EH (cell line): ENCODE measurements at places on chromosomes 5 and 9.

GRCh38 chr5:155027993-155028629 lies 14.6 kb downstream of the KIF4B start:
- DNase-seq: no peak

GRCh38 chr5:124132843-124133242 lies 613.6 kb downstream of the ZNF608 start:
- no peak for DNase-seq

DNA sequence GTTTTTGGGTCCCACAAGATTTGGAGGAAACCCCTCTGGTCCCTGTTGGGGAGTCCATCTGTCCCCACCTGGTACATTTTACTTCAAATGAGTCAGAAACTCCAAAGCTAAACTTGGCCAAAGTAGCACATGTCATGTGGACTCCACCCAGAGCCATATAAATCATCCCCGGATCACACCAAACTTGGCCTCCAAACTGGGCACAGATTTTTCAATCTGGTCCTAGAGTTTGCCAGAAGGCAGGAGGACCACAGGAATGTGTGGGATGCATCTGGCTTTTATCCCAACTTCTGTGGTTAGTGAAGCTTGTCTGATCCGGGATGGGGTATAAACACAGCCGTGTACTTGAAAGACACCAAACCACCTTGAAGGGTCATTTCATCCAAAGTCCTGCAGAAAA lies 66.3 kb downstream of the MAT2B start:
- DNase-seq: peak; percentile 86

DNA sequence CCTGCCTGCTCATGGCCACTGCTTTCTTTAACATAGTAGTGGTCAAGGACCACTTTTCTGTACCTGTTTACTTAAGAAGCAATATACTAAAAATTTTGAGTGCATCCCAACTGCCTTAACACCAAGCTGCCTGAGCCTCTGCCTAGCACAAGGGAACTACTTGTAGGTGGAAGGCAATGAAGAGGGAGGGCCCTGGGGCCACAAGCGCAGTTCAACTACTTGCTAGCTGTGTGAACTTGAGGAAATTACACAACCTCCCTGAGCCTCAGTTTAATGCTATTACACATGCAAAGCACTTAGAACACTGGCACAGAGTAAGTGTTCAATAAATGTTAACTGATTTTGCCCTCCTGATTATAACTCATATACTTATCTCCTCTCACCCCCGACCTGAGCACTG lies 6.3 kb downstream of the ARL15 start:
- no peak for DNase-seq

- DNase-seq: no peak
Observed at GRCh38 chr5:54526604-54527288, 9.2 kb downstream of the SNX18 start.

DNA sequence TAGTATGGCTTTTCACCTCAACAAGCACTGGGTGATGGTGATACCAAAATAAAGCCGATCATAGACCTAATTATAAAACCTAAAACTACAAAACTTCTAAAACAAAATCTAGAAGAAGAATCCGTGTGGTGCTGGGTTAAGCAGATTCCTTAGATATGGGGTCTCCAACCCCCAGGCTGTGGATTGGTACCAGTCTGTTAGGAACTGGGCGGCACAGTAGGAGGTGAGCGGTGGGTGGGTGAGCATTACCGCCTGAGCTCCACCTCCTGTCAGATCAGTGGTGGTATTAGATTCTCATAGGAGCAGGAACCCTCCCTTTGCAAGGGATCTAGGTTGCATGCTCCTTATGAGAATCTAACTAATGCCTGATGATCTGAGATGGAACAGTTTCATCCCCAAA lies 33.2 kb downstream of the MRPS27 start:
- no peak for DNase-seq

GRCh38 chr5:95086927-95087815 lies 197.7 kb downstream of the MCTP1 start:
- DNase-seq: no peak

DNA sequence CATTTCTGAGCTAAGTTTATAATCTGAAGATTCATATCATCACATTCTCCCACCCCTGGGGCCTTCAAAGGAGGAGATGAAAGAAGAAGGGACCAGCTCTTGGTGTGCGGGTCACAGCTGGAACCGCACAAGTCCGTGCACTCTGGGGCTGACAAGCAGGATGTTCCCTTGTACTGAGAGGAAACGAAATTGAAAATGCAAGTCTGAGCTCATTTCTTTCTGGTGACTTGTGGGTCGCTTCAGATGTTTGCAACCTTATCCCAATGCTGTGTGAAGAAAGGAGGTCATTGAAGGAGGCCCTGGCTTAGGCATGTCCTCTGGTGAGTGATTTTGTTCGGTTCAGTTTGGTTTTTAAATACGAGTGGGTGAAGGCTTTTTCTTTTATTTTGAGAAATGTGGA lies 59.6 kb downstream of the C9orf152 start:
- no peak for DNase-seq

DNA sequence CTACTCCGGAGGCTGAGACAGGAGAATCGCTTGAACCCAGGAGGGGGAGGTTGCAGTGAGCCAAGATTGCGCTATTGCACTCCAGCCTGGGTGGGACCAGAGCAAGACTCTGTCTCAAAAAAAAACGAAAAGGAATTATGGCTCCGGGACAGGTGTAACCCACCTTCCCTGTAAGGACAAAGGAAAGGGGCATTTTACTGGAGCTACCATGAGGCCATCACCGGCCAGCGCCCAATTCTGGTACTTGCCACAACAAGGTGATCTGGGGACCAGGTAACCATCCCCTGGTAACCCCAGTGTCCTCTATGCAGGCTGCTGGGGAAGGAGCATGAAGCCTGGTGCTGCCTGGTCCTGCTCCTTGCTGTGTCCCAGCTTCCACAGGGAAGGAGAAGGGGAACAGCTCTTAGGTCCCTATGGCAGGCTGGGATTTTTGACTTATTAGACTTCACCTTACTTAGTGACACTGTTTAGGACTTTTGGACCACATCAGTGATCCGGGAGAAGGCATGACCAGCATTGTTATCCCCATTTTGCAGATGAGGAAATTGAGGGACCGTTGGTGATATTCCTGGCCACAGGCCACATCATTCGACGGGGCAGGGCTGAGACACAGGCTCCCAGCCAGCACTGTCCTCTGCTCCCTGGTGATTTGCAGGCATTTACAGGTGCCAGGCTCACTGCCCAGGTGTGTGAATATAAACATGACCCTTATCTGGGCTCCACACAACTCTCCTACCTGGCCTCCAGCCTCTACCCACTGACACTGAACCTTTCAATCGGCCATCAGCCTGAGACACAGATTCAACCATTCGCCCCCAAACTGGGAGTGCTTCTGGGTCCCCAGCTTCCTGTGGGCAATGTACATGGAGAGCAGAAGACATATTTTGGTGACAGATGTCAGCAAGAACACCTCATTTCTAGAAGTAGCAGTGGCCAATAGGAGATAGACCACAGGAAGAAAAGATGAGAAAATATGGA lies 26.5 kb upstream of the ABO start:
- no peak for DNase-seq

GRCh38 chr5:36369219-36369690 lies 67.6 kb upstream of the RANBP3L start:
- peak; percentile 35 for DNase-seq

- DNase-seq: no peak
Observed at GRCh38 chr5:142701673-142702311, 15.9 kb upstream of the FGF1 start.

GRCh38 chr9:109923471-109923760 lies 143.4 kb downstream of the PALM2AKAP2 start:
- no peak for DNase-seq

GRCh38 chr9:6564868-6565267 lies 80.7 kb downstream of the GLDC start:
- DNase-seq: peak; percentile 19

GRCh38 chr9:71120501-71121247 lies 747 bp downstream of the TRPM3 start:
- DNase-seq: no peak

DNA sequence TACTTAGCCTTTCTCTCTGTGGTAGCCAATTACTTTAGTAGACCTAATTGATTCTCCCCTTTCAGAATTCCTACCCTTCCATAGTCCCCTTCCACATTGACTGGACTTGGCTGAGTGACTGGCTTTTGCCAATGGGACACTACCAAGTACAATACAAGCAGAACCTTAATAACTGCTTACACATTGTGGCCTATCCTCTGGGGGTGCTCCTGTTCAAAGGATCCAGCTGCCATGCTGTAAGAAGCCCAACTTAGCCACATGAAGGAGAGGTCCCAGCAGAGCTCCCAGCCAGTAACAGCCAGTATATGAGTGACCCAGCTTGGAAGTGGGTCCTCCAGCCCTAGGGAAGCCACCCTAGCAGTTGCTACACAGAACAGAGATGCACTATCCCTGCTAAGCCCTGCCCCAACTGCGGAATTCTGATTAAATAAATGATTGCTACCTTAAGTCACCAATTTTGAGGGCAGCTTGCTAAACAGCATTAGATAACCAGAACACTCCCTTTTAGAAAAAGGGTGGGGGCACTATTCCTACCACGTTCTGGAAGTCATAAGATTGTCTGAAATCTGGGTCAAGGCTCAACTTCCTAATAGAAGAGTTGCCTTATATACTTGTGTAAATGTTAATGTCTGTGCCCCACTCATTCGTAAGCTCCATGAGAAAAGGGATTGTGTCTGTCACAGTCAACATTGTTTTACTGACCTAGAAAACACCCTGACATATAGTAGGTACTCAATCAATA lies 11.1 kb upstream of the APTX start:
- no peak for DNase-seq

GRCh38 chr5:160133918-160134304 lies 14.7 kb upstream of the PWWP2A start:
- DNase-seq: no peak

- no peak for DNase-seq
Observed at GRCh38 chr5:144040615-144041305, 129.7 kb downstream of the YIPF5 start.

GRCh38 chr5:157816682-157817386 lies 42.1 kb downstream of the CLINT1 start:
- peak; percentile 27 for DNase-seq

- no peak for DNase-seq
Observed at GRCh38 chr5:32506201-32506661, 61.7 kb upstream of the ZFR start.

DNA sequence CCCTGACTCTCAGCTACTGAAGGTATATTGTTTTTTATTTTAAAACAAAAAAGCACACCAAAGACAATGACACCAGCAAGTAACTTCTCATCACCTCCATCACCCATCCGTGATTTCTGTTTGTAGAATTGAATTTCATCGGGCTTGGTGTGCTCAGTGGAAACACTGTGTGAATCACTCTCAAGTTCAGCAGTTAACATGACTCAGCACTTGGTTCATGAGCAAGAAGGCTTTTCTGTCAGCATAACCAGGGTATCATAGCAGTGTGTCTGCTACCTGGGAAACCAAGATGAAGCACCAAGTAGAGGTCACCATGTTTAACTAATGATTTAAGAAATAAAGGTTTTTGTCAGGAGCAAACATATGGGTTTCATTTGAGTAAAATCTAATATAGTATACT lies 123.7 kb downstream of the INSYN2B start:
- DNase-seq: peak; percentile 82

DNA sequence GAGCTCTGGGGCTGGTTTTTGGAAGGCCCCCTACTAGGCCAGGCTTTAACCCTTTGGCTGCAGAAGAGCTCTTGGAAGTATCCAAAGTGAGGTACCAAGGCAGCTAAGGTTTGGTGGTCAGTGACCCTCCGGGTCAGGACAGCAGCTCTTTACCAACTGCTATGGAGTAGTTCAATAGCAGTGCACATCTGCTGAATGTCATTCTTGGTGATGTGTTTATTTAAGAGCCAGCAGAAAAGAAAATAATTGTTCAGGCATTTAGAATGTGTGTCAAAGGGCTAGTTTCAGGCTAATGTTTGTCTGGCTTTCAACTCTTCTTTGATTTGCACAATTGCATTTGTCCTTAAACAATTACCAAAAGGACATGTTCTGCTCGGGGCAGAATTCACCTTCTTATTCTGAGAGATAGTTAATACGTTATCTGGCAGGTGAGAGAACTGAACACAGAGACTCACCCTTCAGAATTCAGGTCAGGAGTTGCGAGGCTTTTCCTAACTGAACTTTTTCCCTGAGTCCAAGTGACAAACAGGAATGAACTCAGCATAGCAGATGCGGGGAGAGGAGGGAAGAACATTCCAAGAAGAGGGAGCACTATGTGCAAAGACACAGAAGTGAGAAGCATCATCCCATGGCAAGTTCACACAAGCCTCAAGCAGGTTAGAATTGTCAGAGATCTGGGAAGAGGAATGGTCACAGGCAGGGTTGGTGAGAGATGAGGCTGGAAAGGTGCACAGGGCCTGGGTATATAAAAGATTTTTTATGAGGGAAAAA lies 556.7 kb upstream of the TLE4 start:
- DNase-seq: peak; percentile 67
